ENCODE measurements at places on chromosomes 6 and 20.

GRCh38 chr20:46799781-46800408 lies 90.4 kb downstream of the SLC2A10 start:
- no peak for DNase-seq

DNA sequence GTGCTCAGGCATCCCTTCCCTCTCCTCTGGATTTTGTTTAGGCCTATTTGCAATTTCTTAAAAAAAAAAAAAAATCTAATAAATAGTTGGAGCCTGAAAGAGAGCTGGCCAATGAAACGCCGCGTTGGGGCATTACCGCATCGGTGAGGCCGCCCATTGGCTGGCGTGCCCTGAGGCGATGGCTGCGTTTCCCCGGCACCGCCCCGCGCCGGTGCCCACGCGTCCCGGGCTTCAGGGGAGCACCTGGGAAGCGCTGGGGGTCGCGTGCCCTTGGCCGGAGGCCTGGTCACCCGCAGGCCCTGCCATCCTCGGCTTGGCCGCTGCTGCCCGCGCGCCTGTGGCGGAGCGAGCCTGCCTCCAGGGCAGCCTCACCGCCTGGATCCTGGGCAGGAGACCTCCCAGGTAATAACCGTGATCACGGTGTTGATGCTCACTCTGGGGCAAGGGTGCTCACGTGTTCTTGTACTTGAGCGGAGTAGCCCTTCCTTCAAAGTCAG lies 155.4 kb downstream of the NRN1 start:
- no peak for DNase-seq

- peak; percentile 88 for DNase-seq
Measured at GRCh38 chr20:47205577-47206123, 150.8 kb downstream of the ZMYND8 start.

DNA sequence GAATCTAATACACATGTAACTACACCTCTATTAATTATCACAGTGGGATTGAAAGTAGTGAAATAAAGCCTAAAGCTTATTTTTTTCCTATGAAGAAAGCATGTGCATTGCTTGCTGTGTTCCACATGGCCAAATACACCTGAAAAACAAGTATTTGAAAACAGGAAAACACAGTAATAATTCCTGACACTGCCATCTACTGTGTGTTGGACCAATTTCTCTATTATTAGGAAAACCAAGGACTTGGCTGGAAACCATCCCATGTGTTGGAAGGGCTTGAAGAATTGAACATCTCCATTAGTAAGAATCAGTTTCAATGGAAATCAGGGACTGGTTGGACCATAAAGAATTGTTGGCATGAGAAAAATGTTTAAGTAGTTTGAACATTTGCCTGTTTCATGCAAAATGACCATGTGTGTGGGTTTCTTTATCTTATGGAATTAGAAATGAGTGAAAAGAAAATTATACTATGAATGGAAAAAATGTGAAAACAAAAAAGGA lies 124.1 kb downstream of the PHF3 start:
- no peak for DNase-seq

- DNase-seq, result no peak
Measured at GRCh38 chr6:30880698-30881252, 3.5 kb upstream of the DDR1 start.

GRCh38 chr6:169642455-169642854 lies 59.4 kb downstream of the WDR27 start:
- no peak for DNase-seq

- DNase-seq, result no peak
Measured at GRCh38 chr20:21388566-21388965, 8.8 kb downstream of the NKX2-4 start.

Measured in MG63 (cell line).